ENCODE measurements at places on chromosomes 4 and X. TPM values are rescaled to one million over a fixed set of nuclear protein-coding genes. Genes with fewer than 3 reads are reported as not detected.

The MFAP3L gene
- 9.6 TPM for total RNA-seq

The FRG2 gene
- not detected for total RNA-seq

- no peak for DNase-seq
Measured at GRCh38 chrX:101999644-102000539, 68.1 kb upstream of the ZMAT1 start.

GRCh38 chr4:150240011-150240410 is 161.8 kb downstream of the DCLK2 start:
- DNase-seq = no peak

- DNase-seq = no peak
Measured at GRCh38 chrX:132948648-132949260, 9.7 kb downstream of the HS6ST2 start.

GRCh38 chr4:71262161-71262560 is 76.7 kb upstream of the SLC4A4 start:
- no peak for DNase-seq

DNA sequence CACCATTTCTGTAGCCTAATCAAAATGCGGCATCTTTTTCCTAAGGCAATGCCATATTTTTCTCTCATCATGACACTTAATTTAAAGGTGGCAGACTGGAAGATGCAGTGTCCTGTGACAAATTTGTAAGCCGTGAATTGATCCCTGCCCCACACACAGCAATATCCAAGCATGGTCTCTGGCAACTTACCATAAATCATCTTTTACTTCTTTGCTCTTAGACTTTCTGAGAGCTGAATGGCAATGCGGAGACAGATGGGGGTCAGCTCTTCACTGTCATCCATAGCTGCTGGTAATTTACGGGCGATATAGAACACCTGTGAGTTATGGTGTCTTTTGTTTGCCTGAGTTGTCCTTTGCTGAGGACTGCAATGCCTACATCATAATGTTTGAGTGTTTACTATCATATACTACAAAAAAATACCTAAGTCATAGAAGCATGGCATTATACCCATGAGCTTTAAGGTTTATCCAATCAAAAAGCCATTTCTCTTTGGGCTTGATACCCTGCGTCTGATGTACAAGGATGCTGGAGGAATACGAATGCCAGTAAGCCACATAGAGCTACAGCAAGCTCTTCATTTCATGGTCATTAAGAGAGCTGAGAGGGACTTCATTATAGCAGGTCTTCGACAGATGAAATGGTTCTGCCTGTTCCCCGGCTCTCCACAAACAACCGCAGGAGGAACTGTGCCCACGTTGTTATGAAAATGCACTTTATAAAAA is 148.1 kb downstream of the TRIML1 start:
- no peak for DNase-seq

DNA sequence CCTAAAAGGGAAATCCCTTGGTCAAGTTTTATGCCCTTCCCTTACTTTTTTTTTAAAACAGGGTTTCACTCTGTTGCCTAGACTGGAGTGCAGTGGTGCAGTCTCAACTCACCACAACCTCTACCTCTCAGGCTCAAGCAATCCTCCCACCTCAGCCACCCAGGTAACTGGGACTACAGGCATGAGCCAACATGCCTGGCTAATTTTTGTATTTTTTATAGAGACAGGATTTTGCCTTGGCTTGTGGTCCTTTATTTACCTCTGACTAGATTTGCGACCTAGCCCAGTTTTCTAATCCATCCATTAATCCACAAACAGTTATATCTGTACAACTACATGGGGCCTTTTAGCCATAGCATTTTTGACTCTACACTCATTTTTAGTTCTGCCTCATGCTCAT is 23.7 kb downstream of the CDS1 start:
- no peak for DNase-seq

DNA sequence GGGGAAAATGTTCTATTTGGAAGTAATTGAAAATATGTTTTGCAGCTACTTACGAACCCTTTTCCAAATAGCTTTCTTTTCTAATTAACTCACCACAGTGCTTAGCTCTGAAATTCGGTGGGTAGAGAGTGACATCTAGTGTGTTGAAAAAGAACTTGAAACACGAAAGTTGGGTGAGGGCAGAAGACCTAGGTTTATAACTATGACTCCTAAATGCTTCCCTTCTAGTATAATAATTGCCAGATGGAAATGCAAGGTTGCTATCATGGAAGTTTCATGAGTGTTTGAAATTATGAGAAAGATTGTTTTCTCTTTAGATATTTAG is 77.3 kb upstream of the NOCT start:
- DNase-seq = no peak

- DNase-seq = no peak
Measured at GRCh38 chrX:31237189-31237588, 165.3 kb upstream of the FTHL17 start.

GRCh38 chrX:2828959-2829411 is 255 bp downstream of the GYG2 start:
- DNase-seq = no peak

DNA sequence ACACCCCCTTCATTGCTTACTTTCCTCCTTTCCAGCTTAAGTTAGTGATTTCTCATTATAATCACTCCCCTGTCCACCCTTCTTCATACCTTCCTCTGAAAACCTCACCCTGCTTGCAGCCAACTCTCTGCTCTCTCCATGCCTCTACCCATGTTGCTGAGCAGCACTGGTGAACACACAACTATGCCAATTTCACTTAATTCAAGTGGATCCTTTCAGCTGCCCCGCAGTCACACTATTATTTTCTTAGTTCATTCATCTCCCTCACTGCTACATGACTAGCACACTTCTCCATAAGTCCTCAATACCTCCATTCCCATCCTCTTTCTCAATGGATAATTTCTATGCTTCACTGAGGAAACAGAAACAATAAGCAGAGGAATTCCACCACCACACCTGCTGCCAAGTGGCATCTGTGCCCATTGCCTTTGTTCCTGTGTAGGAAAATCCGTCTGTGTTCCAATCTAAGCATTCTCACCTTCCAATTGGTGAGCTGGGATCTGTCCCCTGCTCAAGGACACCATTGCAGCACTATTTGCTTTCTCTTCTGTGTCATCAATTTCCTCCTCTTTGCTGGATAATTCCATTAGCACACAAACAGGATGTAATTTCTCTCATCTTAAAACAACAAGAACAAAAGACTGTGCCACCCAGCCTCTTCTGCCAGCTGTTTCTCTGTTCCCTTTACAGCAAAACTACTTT is 25.2 kb upstream of the PRSS48 start:
- DNase-seq = no peak

GRCh38 chrX:2485789-2486345 is 14.9 kb downstream of the DHRSX start:
- DNase-seq = peak; percentile 4
